ENCODE measurements at places on chromosomes 1 and 21.
A peak's percentile ranks its signal among the peaks of the same experiment; 100 is the strongest.

GRCh38 chr1:86914601-86914997 lies at the start of gene HS2ST1:
TSS of gene HS2ST1 (plus strand) at chr1:86914635.
- no peak for DNase-seq

- DNase-seq = no peak
Measured at GRCh38 chr1:1132956-1133750, 17.3 kb upstream of the C1orf159 start.

GRCh38 chr1:118485757-118486156 lies 300.7 kb upstream of the SPAG17 start:
- no peak for DNase-seq

- DNase-seq = no peak
Measured at GRCh38 chr1:169144941-169145626, 38.6 kb downstream of the ATP1B1 start.

DNA sequence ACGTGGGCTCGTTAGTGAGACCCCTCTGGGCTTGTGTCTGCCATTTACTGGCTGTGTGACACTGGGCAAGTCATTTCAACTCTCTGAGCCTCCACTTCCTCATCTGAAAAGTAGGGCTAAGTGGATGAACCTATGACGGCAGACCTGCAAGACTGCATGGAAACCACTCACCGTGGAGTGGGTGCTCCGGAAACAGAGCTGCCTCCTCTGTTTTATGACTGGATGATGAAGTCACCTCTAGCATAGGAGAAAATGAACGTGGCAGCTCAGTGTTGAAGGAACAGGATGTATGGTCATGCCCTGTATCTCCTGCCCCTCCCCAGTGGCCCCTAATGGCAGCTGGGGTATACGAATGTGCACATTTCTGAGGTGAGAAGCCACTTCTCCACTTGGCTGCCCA lies 40.5 kb downstream of the STPG1 start:
- no peak for DNase-seq

GRCh38 chr1:156097499-156098178 lies 15.4 kb upstream of the MEX3A start:
- no peak for DNase-seq

GRCh38 chr1:245869847-245870246 lies 637.2 kb downstream of the SMYD3 start:
- DNase-seq = no peak

- no peak for DNase-seq
Measured at GRCh38 chr1:116781034-116781433, 26.8 kb downstream of the CD2 start.

GRCh38 chr1:219626865-219627264 lies 14.0 kb upstream of the ZC3H11B start:
- DNase-seq = no peak

DNA sequence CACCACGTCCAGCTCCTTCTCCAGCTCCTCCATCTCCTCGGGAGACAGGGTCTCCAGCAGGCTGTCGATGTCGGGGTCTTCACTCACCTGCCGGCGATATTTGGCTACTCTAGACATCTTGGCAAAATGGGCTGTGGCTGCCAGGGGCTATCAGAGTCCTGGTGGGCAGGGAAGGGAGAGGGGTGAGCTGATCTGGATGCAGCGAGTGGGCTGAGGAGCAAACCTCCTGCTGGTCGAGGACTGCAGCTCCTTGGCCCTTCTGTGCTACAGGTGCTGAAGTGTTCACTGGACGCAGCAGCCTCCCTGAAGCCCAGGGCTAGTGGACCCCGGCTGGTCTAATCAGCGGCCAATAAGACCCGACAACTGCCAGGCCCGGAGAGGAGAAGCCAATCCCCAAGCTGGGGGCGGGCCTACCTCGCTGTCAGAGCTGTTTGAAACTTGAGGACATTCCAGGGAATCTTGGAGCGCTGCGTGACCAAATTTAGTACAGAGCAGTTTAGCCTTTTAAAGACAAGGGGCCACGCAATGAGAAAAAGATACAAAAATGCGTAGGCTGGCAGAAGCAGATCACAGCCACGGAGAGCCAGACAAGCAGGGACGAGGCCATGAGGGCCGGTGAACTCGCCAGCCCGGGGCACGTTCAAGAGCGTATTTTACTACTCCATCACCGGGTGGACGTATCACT lies at the start of gene LMOD1:
TSS of gene LMOD1 (minus strand) at position 325 of the 685 bp plus-strand sequence. CDS start at position 117, 208 bp downstream.
- peak; percentile 91 for DNase-seq

GRCh38 chr1:173420330-173420806 lies 56.8 kb upstream of the PRDX6 start:
- DNase-seq = peak; percentile 62

DNA sequence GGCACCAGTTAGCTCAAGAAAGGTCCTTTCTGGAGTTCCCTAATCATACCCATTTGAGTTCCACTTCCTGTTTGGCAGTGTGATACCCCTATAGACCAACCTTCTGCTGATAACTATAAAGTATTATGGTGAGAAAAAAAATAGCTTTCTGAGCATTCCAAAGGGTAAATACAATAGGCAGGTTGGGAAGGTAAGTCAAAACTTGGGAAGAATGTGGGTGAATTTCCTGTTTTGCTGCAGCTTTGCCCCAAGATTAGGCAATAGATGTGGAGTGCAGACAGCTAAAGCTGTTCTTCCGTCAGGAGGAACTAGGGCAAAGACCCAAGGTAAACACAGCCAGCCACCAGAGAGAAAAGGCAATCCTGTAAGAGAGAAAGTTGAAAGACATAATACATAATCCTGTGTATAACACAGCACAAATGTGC lies 49.9 kb upstream of the GUCA2A start:
- DNase-seq = no peak

GRCh38 chr21:34822942-34823341 lies 154.1 kb downstream of the CLIC6 start:
- no peak for DNase-seq

- no peak for DNase-seq
Measured at GRCh38 chr1:82225421-82226185, 424.9 kb downstream of the ADGRL2 start.

- DNase-seq = no peak
Measured at GRCh38 chr1:1926886-1927660, 8.0 kb upstream of the TMEM52 start.

- no peak for DNase-seq
Measured at GRCh38 chr1:70397013-70397412, 14.1 kb upstream of the CTH start.

DNA sequence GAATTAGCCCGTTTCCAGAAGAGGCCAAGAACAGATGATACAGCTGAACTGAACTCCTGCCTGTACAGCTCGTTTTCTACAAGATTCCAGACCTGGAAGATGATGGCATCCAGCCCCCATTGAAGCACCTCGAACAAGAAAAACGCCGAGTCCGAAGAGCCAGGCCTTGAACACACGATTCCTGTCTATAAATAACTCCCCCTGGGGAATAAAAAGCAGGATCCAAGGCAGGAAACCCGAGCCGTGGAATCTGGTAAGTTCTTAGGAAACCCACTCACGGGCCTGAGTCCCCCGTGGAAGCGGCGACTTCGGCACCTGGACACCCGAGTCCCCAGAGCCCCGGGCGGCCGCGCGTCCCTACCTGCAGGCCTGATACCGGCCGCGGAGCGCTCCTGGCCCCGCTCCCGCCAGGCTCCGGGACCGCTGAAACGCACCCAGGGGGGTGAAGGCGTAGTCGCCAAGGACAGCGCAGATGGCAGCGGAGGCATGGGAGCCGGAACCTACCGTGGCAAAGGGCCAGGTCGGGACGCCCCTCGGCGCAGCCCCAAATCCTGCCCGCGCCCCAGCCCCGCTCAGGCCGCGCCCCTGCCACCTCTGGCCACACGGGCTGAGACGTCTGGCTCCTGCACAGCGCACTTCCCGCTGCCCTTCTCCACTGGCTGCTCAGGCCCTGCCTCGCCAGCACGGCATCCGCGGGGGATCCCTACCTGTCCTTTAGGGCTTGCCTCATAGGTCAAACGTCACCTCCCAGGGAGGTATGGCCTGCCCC lies 14.0 kb upstream of the HLCS start:
- DNase-seq = peak; percentile 43

DNA sequence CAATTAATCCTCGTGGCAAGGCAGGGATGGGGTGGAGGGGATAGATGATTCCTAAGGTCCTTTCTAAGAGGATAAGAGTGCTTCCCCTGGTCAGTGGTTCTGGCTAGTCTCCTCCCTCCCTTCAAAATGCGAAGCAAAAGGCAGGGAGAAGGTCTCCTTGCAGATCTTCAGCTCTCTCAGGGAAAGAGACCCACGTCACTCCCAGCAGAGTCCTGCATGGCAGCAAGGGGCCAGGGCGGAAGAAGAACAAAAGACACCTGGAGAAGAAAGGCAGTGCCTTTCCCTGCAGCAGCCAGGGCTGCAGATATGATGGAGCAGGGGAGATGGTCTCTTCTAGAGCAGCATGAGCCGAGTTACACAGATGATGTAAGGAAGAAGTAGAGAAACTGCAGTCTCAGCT lies 29.6 kb upstream of the SLAMF9 start:
- no peak for DNase-seq

GRCh38 chr1:168842306-168842705 lies 113.3 kb upstream of the DPT start:
- no peak for DNase-seq

DNA sequence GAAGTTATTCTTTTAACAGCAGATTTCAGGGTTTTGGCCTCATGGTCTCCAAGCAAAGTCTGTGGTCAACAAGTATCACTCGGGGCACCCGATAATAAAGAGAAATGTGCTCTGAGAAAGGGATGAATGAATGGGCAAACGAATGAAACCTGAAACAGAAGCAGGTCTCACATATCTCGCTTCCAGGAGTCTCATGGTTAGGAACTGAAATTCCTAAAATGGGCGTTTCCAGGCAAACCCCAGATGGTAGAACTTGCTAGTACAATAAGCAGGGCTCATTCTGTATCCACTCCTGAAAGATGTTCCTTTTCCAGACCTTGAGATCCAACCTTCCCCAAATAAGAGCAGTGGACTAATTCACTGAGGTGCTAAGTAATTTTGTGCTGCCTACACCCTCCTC lies 87.2 kb downstream of the LAMC2 start:
- DNase-seq = no peak

GRCh38 chr1:228016653-228017355 lies 10.0 kb downstream of the WNT3A start:
- no peak for DNase-seq

DNA sequence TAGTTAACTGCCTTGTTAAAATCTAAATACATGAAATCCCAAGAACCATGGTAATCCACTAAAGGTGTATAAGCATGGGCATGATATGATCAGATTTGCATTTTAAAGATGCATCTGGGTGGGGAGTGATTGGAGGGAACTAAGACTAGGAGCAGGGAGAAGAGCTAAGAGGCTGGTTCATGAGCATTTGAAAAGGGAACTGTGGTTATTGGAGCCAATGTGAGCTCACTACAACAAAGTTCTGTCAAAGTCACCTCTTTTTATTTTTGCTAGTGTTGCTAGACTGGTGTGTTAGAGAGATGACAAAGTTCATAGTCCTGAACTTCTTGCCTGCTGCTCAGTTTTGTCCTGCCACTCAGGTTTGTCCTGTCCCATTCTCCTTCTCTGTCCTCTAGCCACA lies 67.1 kb upstream of the LRRC8D start:
- no peak for DNase-seq

- DNase-seq = no peak
Measured at GRCh38 chr1:190126728-190127127, 350.9 kb downstream of the BRINP3 start.

GRCh38 chr1:184759112-184759511 lies 4.5 kb upstream of the EDEM3 start:
- DNase-seq = no peak

DNA sequence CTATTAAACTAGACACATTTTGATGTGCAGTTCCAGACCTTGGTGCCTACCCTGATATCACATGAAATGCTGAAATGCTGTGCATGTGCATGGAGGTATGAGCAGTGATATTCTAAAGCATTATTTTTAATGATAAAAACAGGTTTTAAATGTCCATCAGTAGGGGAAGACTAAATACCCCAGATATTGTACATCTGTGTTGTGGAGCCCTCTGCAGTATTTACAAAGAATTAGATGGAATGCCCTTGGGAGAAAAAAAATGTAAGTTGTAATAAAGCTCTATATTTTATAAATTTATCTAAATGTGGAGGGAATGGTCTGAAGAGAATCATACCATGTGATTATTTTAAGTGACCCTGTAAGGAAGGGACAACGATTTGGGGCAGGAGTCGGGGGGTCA lies 39.1 kb upstream of the IGSF5 start:
- no peak for DNase-seq

- DNase-seq = no peak
Measured at GRCh38 chr21:25406887-25407579, 200.2 kb downstream of the MRPL39 start.

GRCh38 chr1:231951374-231951773 lies 324.8 kb downstream of the DISC1 start:
- DNase-seq = no peak

GRCh38 chr21:36966821-36967768 lies 626 bp upstream of the HLCS start:
- no peak for DNase-seq

GRCh38 chr1:22287273-22287672 lies 144.4 kb upstream of the WNT4 start:
- DNase-seq = no peak

- DNase-seq = no peak
Measured at GRCh38 chr1:179195376-179195775, 34.1 kb downstream of the ABL2 start.

DNA sequence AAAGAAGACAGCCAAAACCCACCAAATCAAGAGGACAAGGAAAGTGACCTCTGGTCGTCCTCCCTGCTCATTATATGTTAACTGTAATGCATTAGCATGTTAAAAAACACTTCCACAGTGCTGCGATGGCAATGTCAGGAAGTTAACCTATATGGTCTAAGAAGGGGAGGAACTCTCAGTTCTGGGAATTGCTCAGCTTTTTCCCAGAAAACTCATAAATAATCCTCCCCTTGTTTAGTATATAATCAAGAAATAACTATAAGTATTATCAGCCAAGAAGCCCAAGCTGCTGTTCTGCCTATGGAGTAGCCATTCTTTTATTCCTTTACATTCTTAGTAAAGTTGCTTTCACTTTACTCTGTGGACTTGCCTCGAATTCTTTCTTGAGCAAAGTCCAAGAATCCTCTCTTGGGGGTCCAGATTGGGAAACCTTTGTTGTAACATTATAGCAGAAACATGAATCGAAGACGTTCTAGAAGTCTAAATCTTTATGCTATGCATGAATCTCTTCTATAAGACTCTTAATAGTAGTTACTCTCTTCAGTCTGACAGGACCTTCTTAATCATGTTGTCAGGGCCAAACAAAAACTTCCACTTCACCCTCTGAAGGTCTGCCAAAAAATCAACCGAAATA lies 110.0 kb upstream of the VANGL1 start:
- no peak for DNase-seq

- no peak for DNase-seq
Measured at GRCh38 chr1:150876119-150876454, 312 bp downstream of the ARNT start.

DNA sequence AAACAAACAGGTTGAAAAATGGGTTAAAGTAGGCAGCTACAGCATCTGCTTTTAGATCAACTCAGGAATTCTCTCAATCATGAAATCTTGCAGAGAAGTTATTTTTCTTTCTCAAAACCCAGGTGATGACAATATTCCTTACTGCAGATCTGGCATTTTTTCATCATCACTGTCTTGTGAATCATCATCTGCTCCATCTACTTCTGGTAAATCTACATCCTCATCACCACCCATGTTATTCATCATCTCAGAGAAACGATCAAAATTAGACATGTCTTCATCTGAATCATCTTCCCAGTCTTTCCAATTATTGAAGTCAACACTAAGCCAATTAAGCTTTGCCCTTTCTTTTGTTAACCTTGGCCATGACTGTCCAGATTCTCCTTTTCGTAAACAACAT lies 21.8 kb downstream of the GBP2 start:
- no peak for DNase-seq

Data from nephron progenitor cell (in vitro differentiated cells).